HTR-8/SVneo (cell line): ENCODE measurements at places on chromosomes 1 and 21.

DNA sequence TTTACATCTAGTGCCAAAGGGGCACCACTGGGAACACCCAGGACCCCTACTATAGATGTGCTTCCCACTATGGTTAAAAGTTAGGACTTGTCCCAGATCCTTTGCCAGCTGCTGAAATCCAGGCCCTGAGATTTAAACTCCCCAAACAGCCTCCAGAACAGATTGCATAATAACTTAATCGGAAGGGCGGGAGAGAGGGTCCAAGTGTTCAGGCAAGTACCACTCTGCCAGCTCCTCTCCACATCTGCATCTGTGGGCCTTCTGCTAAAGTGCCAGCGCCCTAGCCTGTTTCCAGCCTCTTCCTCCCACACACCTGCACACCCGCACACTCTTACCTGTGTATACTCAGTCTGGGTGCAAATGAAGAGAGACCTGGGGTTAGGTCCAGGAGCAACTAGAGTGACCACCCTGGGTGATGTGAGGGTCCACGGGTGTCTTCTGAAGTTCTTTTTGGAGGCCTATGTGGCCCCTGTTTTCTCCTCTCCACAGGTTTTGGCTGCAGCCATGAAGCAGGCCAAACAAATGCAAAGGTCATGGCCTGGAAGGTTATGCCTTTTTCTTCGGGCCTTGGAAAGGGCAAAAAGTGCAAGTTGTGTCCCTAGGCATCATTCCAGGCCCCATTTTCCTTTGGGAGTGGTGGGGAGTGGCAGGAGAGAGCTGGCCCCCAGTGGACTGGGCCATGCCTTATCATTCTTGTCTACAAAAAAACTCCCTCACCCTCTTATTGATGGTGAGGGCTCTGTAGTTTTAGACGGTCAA lies 29.3 kb downstream of the KIRREL1 start:
- no peak for DNase-seq

- no peak for DNase-seq
Observed at GRCh38 chr1:229578168-229579058, 19.9 kb upstream of the ABCB10 start.

DNA sequence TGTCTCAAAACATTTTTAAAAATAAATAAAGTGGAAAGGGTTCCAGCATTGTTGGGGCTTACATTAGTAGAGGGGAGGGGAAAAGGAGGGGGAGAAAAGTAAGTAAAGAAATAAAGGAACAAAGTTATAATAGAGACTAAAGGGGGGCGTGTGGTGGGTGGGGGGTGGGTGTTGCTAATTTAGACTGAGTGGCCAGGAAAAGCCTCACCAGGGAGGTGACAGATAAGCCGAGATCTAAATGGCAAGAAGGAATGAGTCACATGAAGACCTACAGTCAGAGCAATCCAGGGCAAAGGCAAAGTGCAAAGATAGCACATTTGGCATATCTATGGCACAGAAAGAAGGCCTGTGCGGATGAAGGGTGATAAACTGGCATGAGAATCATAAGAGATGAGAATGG lies 7.5 kb downstream of the MPL start:
- DNase-seq: no peak

- DNase-seq: no peak
Observed at GRCh38 chr1:147800804-147801203, 40.4 kb upstream of the GJA5 start.

- DNase-seq: no peak
Observed at GRCh38 chr1:20383631-20384030, 93.0 kb downstream of the VWA5B1 start.

- no peak for DNase-seq
Observed at GRCh38 chr1:119766374-119766794, 2.3 kb downstream of the HMGCS2 start.

- no peak for DNase-seq
Observed at GRCh38 chr1:198687429-198687828, 48.6 kb downstream of the PTPRC start.

- no peak for DNase-seq
Observed at GRCh38 chr1:2602866-2603520, 16.4 kb downstream of the PRXL2B start.

GRCh38 chr21:21439761-21440160 lies 441.6 kb downstream of the NCAM2 start:
- DNase-seq: no peak

GRCh38 chr1:30759718-30760281 lies 2.2 kb upstream of the LAPTM5 start:
- DNase-seq: no peak

- no peak for DNase-seq
Observed at GRCh38 chr1:53956308-53957168, 10.4 kb downstream of the LRRC42 start.

GRCh38 chr1:55284856-55285255 lies 69.7 kb upstream of the USP24 start:
- no peak for DNase-seq

- DNase-seq: no peak
Observed at GRCh38 chr1:55531644-55532043, 316.5 kb upstream of the USP24 start.

- no peak for DNase-seq
Observed at GRCh38 chr1:36752431-36752830, 269.7 kb upstream of the CSF3R start.
